ENCODE measurements at places on chromosomes 4 and X. TPM values are rescaled to one million over a fixed set of nuclear protein-coding genes. Genes with fewer than 3 reads are reported as not detected.

Gene AKAP4
- not detected for total RNA-seq

Gene UGT2B11
- total RNA-seq = not detected

Gene GABRQ
- not detected for total RNA-seq

Gene CDX4
- not detected for total RNA-seq

Gene ZNF718
- total RNA-seq = 6.6 TPM

Gene GPR78
- 0.37 TPM for total RNA-seq
